ENCODE measurements at places on chromosomes 2 and 18.

- no peak for DNase-seq
These were observed 259.0 kb downstream of the HNMT start for GRCh38 chr2:138223319-138223718.

DNA sequence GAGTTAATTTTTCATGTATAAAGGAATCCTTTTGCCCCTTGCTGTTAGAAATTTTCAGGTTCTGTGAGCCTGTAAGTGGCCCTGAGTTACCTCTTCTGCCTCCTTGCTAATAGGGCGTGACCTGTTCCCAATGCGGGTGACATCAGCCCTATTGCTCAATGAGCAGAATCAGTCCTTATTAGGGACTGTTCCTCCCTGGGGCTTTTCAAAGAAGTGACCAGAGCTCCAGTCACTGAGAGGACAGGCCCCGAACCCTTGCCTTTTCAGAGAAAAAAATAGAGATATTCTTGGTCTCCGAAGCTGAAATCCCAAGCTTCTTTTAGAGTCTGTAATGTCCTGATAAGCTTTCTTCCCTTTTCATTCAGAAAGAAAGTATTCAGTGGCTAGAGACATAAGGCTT, 8.2 kb upstream of the APOB start:
- DNase-seq, result no peak

DNA sequence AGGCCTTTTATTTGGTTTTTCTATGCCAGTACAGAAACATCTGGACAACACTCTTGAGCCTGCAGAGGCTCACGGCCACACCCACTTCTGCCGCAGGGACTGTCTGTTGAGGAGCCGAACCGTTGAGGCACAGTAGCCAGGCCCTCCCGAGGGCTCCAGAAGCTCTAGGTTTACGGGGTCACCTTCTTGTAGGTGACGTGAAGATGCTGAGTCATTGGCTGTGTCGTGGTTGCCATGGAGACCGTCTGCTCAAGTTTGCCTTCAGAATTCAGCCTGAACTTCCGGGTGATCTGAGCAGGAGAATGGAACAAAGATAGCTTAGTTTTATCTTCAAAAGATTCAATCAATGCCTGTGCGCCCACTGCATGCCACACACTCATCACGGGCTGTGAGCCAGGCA, 25.9 kb downstream of the BOK start:
- DNase-seq, result no peak

DNA sequence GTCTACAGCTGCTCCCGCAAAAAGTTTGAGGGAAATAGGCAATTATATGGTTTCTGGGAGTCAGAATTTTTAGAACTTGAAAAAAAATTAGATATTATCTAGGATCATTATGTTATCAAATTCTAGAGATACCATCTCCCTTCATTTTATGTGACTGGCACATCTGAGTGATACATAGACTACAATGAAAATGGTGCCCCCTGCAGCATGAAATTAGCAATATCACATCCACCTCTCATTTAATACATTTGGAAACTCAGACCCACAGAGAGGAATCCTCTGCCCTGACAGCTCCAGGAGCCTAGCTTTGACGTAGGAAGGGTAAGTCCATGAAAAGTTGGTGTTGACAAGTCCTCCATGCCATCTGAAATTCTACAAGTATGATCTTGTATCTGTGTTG, 381.6 kb downstream of the SUCLG1 start:
- DNase-seq, result no peak

DNA sequence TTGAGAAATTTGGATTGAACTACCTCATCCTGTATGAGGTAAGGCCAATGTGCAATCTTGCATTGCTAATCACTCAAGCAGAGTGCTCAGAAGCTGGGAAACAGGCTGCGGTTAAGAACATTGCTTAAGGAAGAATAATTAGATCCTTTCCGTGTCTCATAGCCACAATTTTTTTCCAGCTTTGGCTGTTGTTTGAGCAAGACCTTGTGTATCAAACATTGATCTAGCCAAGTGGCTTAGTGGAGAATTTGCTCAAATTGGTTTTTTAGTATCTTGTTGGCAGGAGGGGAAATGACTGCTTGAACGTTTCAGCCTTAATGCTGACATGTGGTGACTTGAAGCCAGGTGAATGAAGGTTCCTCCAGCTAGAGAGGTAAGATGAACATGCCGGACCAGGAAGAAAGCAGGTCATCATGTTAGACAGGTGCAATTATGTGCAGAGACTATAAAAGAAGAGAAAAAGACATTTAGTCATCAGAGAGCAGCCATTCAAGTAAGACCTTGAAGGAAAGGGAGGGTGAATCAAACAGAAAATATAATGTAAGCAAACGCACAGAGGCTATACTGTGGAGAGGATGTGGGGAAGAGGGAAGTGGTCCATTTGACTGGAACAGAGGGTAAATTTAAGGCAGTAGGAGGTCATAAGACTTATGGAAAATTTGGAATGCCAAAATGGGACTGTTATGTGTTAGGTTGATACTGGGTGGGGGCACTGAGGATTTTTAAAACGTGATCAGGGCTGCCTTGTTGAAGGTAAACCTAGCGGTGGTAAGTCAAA, 98.9 kb upstream of the CYP1B1 start:
- DNase-seq, result no peak

- DNase-seq, result no peak
These were observed 9.9 kb upstream of the ATIC start for GRCh38 chr2:215301994-215302393.

- no peak for DNase-seq
These were observed 40.9 kb upstream of the TRIM43B start for GRCh38 chr2:95525294-95526035.

- no peak for DNase-seq
These were observed 2.3 kb upstream of the OST4 start for GRCh38 chr2:27073782-27074181.

DNA sequence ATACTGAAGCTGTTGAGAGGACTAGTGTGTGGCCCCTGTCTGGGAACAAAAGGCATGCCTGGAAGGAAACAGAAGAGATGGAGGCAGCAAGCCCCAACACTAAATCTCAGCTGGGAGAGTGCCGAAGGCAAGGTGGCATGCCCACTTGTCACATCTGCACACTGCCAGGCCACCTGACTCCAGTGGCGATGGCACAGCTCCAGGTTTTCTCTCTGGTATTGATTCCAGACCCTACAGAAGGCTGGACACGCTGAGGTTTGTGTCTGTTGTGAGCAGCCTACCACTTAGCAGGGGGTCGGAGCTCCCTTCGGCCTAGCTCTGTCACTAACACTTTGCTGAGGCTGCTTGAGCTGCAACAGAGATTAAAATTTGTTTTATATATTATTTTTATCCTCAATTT, 307.3 kb downstream of the TDRD15 start:
- no peak for DNase-seq

GRCh38 chr2:168085801-168086361, 161.5 kb downstream of the STK39 start:
- no peak for DNase-seq

DNA sequence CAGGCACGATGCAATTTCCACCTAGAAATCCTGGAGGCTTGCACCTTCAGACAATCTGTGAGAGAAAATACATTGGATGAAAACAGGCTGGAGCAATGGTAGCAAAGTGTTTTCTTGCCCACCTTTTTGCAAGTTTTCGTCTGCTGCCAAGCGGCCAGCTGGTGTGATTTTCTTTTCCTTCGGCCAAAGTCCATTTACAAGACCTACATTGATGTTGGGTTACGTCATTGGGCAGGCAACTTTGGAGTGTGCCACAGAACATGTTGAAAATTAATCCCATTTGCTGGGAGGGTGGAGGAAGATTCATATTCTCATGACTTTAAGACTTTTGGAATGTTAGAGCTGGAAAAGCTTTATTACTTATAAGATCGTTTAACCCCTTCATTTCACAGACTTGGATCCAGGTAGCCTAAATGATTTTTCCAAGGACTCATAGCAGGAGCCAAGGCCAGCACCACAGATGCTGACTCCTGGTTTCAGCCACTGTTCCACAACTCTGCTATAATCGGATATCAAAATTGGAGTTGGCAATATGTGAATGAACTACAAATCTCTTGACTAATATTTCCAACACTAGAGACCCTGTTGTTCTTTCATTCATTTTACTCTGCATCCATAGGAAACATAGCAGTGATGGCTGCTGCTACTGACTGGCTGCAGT, 352.1 kb downstream of the RND3 start:
- no peak for DNase-seq

DNA sequence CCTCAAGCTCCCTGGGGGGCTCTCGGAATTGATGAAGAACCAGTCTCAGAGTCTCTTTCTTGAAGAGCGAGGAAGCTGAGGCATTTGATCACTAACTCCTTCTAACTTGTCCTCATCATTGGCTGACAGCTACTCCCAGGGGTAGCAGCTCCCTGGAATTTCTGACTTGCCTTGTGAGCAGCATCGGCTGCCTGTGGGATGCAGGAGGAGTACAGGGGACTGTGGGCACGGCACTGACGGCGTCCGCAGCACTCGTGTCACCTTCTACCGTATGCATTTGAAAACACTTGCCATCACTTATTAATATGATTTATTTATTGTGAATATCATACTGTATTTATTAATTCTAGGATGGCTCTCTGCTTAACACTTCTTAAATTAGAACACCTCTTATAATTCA, 175.0 kb downstream of the MIB1 start:
- DNase-seq, result no peak

DNA sequence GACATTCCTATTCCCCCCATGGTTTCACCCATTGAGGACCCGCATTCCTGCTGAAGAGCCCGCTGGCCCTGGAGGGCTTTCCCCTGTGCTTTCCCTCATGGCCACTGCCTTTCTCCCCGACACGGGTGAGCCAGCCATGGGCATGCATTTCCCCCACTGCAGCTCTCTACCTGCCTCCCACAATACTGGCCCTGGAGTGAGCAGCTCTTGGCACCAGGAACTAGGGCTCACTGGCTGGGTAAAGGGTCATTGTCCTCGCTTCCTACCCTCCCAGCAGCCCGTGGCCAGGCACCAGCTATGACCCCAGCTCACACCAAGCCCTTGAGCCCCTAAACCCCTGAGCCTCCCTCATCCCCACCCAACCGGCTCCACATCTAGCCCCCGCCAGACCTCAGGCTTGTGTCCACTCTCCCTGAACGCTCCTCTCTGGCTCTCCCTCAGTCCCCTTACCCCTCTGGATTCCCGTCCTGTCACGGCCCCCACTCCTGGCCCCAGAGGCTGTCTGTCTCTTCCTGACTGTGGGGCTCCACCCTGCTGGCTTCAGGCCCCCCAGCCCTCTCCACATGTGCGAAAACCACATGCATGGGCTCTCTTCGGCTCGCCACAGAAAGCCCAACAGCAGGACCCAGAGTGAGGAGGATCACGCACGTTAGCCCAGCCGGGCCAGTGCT, 199.8 kb downstream of the ZFP36L2 start:
- DNase-seq, result no peak

GRCh38 chr18:26992926-26993325, 127.4 kb upstream of the AQP4 start:
- DNase-seq, result no peak

- peak; percentile 90 for DNase-seq
These were observed 47.4 kb downstream of the LRRFIP1 start for GRCh38 chr2:237674731-237675276.

- no peak for DNase-seq
These were observed 345.8 kb upstream of the TFPI start for GRCh38 chr2:187900021-187900420.

GRCh38 chr2:237510502-237511217, 23.6 kb downstream of the MLPH start:
- no peak for DNase-seq

DNA sequence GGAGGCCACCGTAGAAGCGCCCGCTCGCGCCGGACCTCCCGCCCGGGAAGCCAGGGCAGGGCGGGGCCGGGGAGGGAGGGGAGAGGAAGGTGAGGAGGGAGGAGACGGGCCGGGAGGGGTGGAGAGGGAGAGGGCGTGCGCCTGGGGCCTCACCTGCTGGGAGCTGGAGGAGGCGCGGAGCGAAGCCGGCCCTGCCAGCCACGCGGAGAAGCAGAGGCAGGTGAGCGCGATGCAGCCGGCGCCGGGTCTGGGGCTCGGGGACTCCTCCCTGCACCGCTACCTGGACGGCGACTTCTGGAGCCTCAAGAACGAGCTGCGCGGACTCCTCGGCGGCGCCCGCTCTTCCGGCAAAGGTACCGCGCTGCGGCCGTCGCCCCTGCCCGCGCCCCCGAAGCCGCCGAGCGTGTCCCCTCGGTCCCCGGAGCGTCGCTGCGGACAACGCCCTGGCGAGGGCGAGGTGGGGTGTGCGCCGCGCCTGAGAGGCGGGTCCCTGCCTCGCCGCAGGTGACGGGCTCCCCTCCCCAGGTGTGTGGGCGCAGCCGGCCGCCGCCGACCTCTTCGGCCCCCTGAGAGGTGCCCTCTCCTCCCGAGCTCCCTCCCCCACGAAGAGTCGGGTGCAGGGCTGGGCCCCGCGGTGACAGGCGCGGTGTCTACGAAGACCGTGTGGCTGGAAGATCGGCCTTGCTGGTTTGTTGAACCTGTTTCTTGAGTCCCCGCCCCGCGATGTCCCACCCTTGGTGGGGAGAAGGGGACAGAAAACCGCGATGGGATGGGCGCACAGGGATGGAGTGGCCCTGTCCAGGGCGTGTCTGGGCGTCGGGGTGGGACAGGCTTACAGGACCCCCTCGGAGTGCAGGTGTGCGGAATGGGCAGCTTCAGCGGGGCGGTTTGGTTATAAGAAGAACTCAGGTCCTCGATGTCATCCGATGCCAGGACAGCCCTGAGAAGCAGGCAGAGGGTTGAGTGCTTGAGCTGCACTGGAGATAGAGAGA, at the start of gene ACOXL:
Gene ACOXL, plus strand, starts transcription at position 152 of the 992 bp plus-strand sequence. CDS start 35,817 bp downstream, outside the sequence.
- DNase-seq, result no peak

GRCh38 chr18:56148373-56148772, 490.0 kb downstream of the TXNL1 start:
- DNase-seq, result no peak

DNA sequence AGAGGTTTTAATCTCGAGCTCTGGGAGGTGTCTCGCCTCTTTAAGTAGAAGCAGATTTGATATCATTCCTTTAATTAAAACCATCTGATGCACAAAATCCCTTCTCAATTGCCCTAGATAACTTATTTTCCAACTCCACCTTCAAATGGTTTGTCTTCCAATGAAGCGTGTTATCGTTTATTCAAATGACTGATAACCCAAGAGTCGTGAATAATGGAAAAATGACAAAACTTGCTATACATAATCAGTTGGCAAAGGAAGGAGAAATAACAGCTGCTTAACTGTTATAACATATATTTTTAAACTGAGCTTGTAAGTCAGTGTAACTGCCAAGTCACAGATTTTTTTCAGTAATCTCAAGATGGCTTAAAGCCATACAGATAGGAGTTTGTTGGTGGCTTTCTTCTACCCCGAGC, 144.6 kb downstream of the QPCT start:
- DNase-seq, result no peak

- DNase-seq, result no peak
These were observed 49.4 kb downstream of the TSPYL6 start for GRCh38 chr2:54206596-54206995.

GRCh38 chr2:222861411-222862105, 722 bp downstream of the ACSL3 start:
- peak; percentile 65 for DNase-seq

DNA sequence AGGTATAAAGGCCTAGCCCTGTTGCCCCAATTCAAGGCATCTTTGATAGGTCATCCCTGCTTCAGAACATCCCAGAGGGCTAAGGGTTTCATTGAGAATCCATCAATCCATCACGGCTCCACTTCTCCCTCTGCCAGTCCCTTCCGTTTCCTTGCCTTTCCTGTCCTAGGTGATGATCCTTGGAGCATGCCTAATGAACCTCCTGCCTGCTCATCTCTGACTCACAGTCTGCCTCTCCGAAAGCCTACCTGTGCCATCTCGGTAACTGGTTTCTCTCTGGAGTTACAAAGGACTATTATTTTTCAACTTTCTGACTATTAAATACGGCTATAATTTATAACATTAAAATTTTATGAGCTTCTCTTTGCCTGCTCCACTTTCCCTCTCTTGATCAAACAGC, 36.7 kb upstream of the OSBPL6 start:
- no peak for DNase-seq

GRCh38 chr2:129911363-129912065, 68.0 kb upstream of the RAB6C start:
- no peak for DNase-seq

Measured in left cardiac atrium (tissue), 4 donors.